ENCODE measurements at places on chromosomes 7 and 10. TPM values are rescaled to one million over a fixed set of nuclear protein-coding genes. Genes with fewer than 3 reads are reported as not detected.

Gene OR6B1
- not detected for total RNA-seq

Gene RPP38
- total RNA-seq: 11.6 TPM

Gene CFAP69
- total RNA-seq: 0.30 TPM

Gene HYAL4
- not detected for total RNA-seq

Gene CYP2C19
- not detected for total RNA-seq

Gene SLC29A4
- 4.2 TPM for total RNA-seq

Gene PPP1R17
- not detected for total RNA-seq

Gene NXPH1
- not detected for total RNA-seq

Gene HHEX
- total RNA-seq: 1.6 TPM

Gene LIPK
- not detected for total RNA-seq

Gene GJD4
- not detected for total RNA-seq

Gene ANKMY2
- total RNA-seq: 16.3 TPM

Gene EIF3B
- total RNA-seq: 141 TPM

Gene STEAP4
- 0.17 TPM for total RNA-seq

Gene ELMO1
- total RNA-seq: 1.6 TPM

Gene TMED4
- total RNA-seq: 94.7 TPM

Gene LRGUK
- total RNA-seq: not detected

Gene TFEC
- total RNA-seq: not detected

Gene PDE6C
- total RNA-seq: not detected

Gene ZNF722
- total RNA-seq: not detected

Gene JCAD
- 1.8 TPM for total RNA-seq

Gene PGAM1
- total RNA-seq: 549 TPM

Gene LMOD2
- total RNA-seq: not detected

Gene HMX2
- total RNA-seq: not detected

Data from bronchus fibroblast of lung (primary cell).